ENCODE measurements at places on chromosomes 6 and 20. TPM values are rescaled to one million over a fixed set of nuclear protein-coding genes. Genes with fewer than 3 reads are reported as not detected.

MAK gene
- total RNA-seq, result not detected

ROS1 gene
- total RNA-seq, result 0.76 TPM

TP53RK gene
- total RNA-seq, result 30.4 TPM

SLC35D3 gene
- not detected for total RNA-seq

DLK2 gene
- 1.5 TPM for total RNA-seq

IPCEF1 gene
- total RNA-seq, result not detected

NRN1 gene
- total RNA-seq, result 44.1 TPM

RIPOR3 gene
- total RNA-seq, result not detected

PKHD1 gene
- 0.22 TPM for total RNA-seq

SNAP91 gene
- total RNA-seq, result not detected

MICA gene
- total RNA-seq, result 31.0 TPM

NKX2-4 gene
- total RNA-seq, result not detected

EYA4 gene
- 6.1 TPM for total RNA-seq

DACT2 gene
- not detected for total RNA-seq

BPIFB1 gene
- total RNA-seq, result not detected

RFX6 gene
- not detected for total RNA-seq

ZC2HC1B gene
- not detected for total RNA-seq

SDCBP2 gene
- total RNA-seq, result 4.9 TPM

FOXQ1 gene
- 0.56 TPM for total RNA-seq

SPATS1 gene
- total RNA-seq, result not detected

OR2J3 gene
- not detected for total RNA-seq

ADAM33 gene
- total RNA-seq, result 7.3 TPM

Measured in MG63 (cell line).